ENCODE measurements at places on chromosomes 1 and 21.

GRCh38 chr1:158969166-158969565 is 37.8 kb downstream of the PYHIN1 start:
- DNase-seq: no peak

GRCh38 chr1:212514056-212514614 is 81.4 kb downstream of the NENF start:
- no peak for DNase-seq

DNA sequence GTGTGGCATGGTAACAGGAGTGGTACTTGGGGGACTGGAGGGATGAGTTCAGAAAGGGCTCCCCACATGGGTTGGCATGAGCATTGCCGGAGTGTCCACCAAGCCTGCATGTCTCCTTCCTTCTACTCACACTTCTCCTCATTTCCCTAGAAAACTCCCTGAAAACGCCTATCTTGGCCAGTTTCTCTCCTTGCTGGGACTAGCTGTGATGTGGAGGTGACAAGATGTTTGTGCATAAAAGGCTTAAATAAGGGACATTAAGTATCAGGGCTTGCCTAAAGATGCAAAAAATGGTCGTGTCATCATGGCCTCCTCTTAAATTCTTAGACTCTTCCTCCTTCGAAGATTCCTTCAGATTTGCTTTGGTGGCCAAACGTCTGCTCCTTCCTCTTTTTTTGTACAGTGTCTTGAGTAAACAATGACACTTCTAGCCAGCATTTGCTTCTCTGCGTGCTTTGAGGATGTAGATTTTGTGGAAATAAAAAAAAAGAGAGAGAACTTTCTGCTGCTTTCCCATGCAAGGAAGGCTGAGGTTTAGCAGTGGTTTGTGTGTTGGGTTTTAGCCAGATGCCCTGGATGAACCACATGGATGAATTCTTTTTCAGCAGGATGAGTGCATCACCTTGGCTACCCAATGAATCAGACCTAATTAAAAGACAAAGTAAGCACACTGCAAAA is 239.1 kb upstream of the IRF2BP2 start:
- no peak for DNase-seq

- DNase-seq: no peak
Measured at GRCh38 chr1:117752661-117753060, 146.8 kb downstream of the TENT5C start.

DNA sequence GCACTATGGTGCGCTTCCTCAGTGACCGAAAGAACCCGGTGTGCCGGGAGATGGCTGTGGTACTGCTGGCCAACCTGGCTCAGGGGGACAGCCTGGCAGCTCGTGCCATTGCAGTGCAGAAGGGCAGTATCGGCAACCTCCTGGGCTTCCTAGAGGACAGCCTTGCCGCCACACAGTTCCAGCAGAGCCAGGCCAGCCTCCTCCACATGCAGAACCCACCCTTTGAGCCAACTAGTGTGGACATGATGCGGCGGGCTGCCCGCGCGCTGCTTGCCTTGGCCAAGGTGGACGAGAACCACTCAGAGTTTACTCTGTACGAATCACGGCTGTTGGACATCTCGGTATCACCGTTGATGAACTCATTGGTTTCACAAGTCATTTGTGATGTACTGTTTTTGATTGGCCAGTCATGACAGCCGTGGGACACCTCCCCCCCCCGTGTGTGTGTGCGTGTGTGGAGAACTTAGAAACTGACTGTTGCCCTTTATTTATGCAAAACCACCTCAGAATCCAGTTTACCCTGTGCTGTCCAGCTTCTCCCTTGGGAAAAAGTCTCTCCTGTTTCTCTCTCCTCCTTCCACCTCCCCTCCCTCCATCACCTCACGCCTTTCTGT is 7.3 kb upstream of the PIGV start:
- no peak for DNase-seq

DNA sequence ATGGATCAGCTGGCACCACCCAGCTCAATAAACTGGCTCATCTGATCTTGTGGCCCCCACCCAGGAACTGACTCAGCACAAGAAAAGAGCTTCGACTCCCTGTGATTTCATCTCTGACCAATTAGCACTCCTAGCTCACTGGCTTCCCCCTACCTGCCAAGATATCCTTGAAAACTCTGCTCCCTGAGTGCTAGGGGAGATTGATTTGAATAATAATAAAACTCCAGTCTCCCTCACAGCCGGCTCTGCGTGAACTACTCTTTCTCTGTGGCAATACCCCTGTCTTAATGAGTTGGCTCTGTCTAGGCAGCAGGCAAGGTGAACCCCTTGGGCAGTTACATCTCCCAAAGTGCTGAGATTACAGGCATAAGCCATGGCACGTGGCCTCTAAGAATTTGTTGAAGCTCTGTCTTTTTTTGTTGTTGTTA is 11.8 kb upstream of the RHBDL2 start:
- no peak for DNase-seq

- no peak for DNase-seq
Measured at GRCh38 chr1:8197493-8198282, 120.2 kb upstream of the SLC45A1 start.

DNA sequence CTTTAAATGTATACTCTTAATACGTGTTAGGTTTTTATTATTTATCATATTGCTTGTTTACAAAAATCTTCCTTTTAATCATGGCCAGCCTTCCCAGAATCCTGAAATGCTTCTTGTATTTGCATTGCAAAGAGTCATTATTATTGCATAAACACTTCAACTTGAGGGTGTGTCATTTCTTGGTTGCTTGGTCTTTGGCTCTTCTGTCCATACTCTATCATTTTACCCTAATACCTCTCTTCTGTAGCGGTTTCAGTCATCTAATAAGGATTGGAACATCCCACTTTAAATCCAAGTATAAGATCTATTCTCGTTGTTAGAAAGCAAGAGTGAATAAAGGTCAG is 200.6 kb upstream of the CACYBP start:
- DNase-seq: no peak

DNA sequence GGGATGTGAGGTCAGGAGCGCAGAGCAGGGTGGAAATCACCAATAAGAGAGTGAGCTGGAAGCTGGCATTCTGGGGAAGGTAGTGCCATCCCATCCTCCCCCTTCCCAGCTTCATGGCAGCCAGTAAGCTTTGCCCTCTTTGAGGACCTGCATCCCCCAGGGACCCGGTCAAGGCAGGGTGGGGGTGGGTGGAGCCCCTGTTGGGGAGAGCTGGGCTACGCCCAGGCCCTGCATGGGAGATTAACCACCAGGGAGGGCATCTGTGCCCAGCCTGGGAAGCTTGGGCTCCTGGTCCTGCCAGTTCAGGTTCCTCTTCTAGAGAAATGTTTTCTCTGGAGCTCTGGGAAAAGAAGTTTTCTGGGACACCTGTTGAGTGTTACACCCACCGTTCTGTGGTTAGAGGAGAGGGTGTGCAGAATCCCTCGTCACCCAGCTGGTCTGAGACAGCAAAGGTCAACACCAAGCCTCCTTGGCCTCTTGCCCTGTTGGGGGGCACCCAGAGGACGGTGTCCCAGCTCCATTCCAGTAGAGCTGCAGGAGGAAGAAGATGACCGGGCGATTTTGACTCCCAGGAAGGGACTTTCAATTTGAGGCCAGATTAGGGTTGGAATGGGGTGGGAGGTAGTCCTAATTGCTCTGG is 30.1 kb upstream of the TENT5C start:
- no peak for DNase-seq

- DNase-seq: no peak
Measured at GRCh38 chr1:33337441-33337840, 16.5 kb upstream of the A3GALT2 start.

DNA sequence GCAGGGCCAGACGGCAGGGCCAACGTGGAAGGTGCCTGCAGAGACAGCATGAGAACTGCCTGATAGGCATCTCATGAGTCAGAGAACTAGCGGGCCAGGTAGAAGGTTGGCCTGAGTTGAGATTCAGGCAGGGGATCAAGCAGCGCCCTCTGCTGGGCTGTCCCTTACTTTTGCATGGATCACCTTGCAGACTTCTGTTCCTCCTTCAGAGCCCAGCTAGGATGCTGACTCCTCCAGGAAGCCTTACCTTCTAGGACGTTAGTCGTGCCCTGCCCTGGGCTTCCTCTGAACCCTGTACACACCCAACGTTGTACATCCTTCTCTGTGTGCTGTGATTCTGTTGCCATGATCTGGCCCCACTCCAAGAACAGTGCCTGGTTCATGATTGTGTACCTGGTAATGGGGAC is 231.3 kb upstream of the VAMP3 start:
- no peak for DNase-seq

DNA sequence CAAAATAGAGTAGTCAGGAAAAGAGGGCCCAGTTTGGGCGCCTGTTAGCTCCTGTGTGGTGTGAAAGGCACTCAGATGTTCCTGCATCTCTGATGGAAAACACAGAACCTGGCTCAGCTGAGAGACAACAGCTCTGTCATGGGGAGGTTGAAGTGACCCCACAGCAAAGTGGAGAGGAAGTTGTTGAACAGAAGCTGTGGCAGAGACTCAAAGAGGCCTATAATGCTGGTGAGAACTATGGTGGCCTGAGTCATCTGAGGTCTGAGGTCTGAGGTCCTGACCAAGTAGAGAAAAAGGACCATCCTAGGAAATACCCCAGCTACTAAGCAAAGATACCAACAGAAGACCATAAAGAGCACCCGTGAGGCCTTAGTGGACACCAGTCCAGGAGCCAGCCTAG is 45.6 kb upstream of the JAK1 start:
- DNase-seq: no peak

DNA sequence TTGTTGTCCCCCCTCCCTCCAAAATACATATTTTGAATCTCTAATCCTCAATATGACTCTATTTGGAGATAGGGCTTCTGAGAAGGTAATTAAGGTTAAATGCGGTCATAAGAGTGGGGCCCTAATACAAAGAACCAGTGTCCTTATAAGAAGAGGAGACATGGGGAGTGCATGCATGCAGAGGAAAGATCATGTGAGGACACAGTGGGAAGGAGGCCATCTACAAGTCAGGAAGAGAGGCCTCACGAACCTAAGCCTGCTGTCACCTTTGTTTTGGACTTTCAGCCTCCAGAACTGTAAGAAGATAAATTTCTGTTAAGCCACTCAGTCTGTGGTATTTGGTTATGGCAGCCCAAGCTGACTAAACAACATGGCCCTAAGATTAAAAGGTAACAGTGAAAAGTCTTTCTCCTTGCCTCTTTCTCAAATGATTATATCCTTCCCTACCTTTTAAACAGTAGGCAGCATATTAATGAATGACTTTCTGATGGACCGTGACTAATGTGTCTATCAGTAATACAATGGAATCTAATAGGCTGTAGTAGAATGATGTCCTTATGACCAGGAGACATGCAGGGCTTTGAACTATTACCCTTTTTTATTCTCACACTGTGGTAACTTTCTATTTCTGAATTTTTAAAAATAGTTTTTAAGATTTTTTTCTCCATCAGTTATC is 40.6 kb upstream of the ST6GALNAC3 start:
- no peak for DNase-seq

GRCh38 chr1:10140981-10141380 is 69.4 kb upstream of the KIF1B start:
- DNase-seq: no peak

DNA sequence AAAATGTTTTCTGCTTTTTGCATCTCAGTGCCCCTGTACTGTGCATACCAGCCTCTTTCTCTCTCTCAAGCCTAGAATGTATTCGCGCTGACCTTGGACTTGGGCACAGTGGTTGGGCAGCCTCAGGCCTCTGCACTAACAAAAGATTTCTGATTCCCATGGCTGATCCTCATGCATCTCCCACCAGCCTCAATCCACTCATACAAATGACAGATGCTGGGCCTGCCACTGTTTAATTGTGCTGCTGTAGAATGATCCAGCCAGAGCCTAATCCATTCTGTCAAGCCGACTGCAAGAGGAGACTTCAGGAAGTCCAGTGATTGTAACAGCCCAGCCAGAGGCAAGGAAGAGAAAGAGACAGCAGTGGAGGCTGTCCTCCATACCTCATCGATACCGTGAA is 180.8 kb downstream of the ASTN1 start:
- no peak for DNase-seq

All from NCI-H2107 (cell line).